ENCODE measurements at places on chromosomes 7 and 10.

GRCh38 chr10:105855791-105856190 is 1214.7 kb downstream of the SORCS3 start:
- DNase-seq: peak; percentile 18

- no peak for DNase-seq
These were observed 125.9 kb downstream of the JAZF1 start for GRCh38 chr7:28054531-28055160.

- no peak for DNase-seq
These were observed 101.3 kb downstream of the TCERG1L start for GRCh38 chr10:131210181-131210580.

DNA sequence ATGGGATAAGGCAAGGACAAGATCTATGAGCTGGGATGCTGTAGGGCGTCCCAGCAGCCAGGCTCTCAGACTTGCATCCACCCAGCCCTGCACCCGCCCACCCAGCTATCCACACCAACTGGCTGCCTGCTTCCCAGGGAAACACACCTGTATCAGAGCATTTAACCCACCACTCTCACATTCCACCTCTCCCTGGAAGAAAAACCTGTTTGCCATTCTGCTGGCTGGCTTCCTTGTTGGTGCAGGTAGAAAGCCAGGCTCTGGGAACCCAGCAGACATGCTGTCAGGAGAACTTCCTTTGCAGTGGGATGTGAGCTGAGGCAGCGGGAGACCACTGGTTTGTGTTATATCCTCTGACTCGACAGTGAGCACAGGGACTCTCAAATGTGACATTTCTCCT is 67.0 kb downstream of the FAM241B start:
- DNase-seq: no peak

GRCh38 chr7:99258501-99258900 is 14.1 kb upstream of the MYH16 start:
- DNase-seq: no peak

DNA sequence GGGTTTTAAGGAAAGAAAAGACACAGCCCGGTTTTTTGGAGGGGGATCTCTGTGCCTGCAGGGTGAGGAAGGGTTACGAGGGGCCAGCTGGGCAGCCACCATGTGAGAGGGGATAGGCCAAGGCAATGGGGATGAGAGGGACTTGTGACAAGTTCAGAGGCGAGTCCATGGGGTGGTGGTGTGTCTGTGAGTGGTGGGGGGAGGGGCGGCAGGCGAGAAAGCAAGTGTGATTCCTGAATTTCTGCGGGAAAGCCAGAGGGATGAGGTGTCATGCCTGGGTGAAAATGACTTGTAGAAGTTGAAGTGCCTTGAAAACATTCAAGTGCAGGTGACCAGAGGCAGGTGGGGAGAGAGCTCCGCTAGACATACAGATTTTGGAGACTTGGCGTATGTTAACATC is 61.0 kb upstream of the RNF32 start:
- DNase-seq: no peak

- no peak for DNase-seq
These were observed 6.5 kb upstream of the PURB start for GRCh38 chr7:44891791-44892190.

GRCh38 chr7:51300762-51301674 is 15.6 kb downstream of the COBL start:
- peak; percentile 3 for DNase-seq

DNA sequence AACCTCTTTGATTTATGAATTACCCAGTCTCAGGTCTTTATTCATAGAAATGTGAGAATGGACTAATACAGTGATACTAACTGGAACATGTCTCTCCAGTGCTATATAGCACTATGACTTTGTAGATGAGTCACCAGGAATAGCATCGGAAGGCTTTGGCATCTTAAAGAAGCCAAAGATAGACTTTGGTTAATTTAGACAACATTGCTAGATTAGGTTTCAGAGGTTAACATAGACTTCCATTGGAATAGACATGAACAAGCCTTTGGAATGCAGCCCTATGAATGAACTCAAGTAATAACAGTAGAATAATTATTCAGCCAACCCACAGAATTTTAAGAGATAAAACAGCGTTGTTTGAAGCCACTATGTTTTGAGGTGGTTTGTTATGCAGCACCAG is 169.2 kb downstream of the HGF start:
- peak; percentile 55 for DNase-seq

GRCh38 chr10:129694691-129695243 is 227.7 kb downstream of the MGMT start:
- DNase-seq: no peak

GRCh38 chr10:88278912-88279311 is 304.2 kb downstream of the RNLS start:
- DNase-seq: no peak

GRCh38 chr10:49631975-49632374 is 18.1 kb downstream of the CHAT start:
- DNase-seq: no peak

DNA sequence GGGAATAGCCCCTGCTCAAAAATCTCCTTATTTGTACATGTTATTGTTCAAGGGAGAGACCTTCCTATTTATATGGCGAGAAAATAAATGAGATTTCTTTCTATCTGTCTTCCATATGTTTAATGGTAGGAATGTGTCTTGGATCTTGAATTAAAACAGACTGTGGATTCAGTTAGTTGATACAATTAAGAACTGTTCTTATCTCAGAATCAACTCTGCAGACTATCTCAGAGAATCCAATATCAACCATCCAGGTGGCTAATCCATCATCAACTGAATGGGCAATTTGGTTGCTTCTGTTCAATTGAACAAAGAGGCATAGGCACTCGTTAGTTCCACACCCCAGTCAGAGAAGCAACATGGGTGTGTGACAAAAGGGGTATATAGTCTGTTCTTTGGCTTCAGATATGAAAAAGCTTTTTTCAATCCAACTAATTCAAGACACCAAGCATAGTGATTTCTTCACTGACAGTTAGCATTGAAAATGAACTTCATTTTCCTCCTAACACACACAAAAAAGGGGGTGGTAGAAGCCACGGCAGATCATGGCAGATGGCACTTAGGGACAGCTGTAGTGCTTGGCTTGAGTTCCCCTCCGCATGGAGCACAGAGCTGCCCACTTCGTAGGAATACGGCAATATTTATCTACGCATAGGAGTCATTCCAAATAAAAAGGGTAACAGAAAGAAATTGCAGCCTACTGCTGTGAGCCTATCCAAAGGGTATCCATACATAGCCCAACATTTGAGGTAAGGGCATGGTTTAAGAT is 135.9 kb downstream of the KIAA1217 start:
- no peak for DNase-seq

DNA sequence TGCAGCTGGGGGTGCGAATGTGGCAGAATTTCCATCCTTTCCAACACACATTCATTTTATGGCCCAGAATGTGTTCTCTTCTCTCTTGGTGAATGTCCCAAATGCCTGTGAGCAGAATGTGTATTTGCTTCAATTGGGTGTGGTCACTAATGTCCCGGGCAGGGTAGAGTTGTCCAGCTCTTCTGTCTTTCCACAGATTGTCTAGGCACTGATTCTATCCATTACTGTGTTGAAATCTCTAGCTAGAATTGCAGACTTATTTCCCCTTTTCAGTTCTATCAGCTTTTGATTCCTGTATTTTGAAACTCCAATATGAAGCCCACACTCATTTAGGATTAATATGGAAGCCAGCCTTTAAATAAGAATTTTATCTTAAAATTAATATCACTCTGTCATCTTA is 14.0 kb upstream of the AKR1E2 start:
- no peak for DNase-seq

GRCh38 chr7:38775506-38776175 is 133.3 kb downstream of the VPS41 start:
- DNase-seq: no peak

DNA sequence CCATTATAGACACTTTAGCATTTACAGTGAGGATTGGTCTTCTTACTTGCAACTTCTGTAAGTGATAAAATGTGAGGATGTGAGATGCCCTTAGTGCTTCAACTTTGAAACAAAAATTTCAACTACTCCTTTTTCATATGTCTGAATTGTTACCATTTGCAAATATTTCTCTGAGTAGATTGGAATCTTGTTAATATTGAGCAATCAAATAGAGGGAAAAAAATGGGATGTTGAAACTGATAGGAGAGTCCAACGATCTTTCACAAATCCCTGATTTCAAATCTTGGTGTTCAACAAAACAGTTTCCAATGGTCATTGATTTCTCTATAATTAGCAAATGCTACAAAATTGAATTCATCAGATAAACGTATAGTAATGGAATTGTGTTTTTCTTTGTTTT is 5.5 kb upstream of the SNX10 start:
- no peak for DNase-seq

DNA sequence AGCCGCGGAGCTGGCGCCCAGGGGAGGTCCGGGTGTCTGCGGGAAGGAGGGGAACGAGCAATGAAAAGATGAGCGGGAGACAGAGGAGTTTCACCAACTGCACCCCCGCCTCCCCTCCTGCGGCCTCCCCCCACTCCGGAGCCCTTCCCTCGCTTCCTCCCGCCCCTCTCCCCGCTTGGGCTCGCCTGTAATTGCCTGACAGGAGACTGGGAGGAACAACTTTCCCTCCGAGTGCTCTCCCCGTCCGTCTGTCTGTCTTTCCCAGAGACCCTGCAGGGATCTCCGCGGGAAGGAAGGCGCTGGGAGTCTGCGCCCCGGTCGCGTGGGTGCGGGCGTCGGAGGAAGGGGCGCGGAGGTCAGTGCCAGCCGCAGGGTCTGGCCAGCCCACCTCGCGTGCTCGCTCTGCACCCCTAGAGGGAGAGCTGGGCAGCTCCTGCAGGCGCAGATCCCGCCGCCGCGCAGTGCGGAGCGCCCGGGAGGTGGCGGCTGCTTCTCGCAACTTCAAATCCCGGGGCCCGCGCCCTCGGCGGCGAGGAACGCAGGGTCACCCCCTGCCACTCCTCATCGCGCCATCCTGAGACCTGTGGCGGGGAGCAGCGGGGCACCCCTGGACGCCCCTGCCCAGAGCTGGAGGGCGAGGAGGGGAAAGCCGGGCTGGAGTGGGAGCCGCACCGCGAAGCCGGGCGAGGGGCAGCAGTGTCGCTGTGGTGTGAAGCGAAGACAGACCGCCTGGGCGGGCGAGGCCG is 511 bp upstream of the NRP1 start:
- DNase-seq: peak; percentile 63

- no peak for DNase-seq
These were observed 4.1 kb downstream of the ZNF777 start for GRCh38 chr7:149456506-149457421.

- no peak for DNase-seq
These were observed 24.9 kb downstream of the PLEKHA8 start for GRCh38 chr7:30053068-30053467.

Measured in H4 (cell line).